ENCODE measurements at places on chromosomes 1 and 21.

- DNase-seq = no peak
Measured at GRCh38 chr1:183144752-183145151, 41.3 kb upstream of the LAMC2 start.

DNA sequence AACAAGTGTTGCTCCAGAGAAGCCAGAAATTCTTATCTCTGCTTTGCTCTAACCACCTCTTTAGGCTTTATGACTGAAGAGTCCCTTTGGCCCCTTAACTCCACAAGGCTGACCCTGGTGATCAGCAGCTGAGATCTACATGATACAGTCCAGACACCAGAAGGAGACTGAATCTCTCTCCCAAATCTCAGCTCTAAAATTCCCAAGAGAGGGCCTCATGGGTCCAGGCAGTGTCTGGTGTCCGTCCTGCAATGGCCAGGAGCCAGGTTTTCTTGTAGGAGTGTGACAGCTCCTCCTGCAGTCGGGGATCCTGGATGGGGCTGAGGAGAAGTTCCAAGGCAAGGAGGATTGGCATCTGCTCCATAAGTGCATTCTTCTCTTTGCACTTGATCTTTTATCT, 35.3 kb downstream of the L1TD1 start:
- DNase-seq = no peak

GRCh38 chr1:21585037-21585436, 75.8 kb downstream of the ALPL start:
- peak; percentile 70 for DNase-seq

DNA sequence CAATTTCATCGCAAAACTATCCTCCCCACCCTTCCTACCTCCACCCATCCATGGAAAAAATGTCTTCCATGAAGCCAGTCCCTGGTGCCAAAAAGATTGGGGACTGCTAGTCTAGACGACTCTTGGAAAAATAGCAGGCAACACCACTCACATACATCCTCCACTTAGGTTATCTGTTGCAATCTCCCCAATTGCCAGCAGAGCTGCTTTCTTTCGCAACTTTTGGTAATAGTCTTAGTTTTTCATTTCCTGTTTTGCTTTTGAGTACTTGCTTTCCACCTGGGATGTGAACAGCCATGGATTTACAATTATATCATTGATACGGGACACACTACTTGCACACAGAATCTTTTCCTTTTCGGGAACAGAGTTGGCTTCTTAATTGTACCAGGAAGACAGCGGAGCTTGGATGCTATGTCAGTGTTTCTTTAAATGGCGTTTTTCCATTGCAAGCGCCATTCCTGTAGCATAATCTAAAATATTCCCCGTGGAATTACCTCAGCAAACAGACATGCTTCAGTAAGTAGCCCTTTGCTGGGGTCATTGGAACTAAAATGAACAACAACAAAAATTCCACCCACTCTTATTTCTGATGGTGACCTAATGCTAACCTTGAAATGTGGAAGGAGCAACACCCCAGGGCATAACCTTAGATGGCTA, 183.3 kb upstream of the ADGRL2 start:
- no peak for DNase-seq

GRCh38 chr1:218865591-218865990, 308.1 kb upstream of the LYPLAL1 start:
- DNase-seq = peak; percentile 38

- no peak for DNase-seq
Measured at GRCh38 chr1:60255565-60255964, 182.0 kb upstream of the C1orf87 start.

GRCh38 chr1:228118040-228118439, 8.9 kb upstream of the MRPL55 start:
- no peak for DNase-seq

DNA sequence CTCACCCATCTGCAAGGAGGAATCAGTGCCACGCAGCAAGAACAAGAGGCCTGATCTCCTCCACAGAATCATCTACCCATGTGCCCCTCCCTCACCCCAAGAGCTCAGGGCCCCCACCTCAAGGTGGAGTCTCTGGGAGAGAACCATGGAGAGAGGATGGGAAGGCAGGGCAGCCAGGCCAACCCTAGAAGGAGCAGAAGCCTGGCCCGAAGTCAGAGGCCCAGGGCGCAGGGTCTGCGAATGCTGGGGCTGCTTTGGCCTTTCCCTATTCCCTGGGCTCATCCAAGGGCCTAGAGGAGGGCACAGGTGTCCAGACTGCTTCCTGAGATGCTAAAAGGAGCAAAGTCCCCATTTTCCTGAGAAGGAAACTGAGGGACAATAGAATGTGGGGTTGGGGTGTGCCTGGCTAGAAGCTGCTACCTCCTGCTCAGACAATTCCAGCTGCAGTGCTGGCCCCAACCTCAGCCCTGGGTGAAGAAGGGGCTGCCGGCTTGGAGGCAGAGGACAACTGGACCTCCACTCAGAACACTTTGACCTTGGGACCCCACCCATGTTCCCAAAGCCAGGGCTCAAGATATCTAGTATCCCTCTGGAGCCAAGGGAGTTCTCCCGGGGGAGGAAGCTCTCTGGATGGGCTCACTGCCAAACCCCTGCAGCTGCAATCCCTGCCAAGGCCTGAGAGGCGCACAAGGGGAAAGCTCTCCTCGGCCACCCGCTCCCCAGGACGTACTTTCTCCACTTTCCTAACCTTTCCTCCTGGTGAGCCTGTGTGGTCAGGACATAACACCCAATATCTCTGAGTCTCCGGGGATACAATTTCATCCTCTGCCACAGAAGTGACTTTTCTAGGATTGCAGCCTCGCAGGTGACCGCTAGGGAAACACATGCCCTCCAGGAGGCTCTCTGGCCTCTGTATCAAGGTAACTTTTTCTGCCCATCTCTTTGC, 16.6 kb upstream of the LEMD1 start:
- peak; percentile 26 for DNase-seq

DNA sequence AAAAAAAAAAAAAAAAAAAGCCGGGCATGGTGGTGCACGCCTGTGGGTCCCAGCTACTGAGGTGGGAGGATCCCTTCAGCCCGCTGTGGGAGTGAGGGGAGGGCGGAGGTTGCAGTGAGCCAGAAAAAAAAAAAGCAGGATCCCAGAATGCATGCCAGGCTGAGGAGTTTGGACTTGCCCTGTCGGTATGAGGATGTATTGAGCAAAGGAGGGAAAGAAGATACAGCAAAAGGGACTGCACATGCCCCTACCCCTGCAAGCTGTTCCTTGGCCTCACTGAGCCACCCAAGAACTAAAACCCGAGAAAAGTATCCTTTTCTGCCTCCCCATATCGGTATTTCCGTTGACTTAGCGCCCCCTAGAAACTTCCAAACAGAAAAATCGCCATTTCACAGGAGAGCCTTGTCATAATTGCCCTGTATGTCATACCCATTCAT, 1.3 kb upstream of the GPATCH4 start:
- no peak for DNase-seq

- DNase-seq = no peak
Measured at GRCh38 chr1:100785470-100786052, 66.0 kb downstream of the VCAM1 start.

DNA sequence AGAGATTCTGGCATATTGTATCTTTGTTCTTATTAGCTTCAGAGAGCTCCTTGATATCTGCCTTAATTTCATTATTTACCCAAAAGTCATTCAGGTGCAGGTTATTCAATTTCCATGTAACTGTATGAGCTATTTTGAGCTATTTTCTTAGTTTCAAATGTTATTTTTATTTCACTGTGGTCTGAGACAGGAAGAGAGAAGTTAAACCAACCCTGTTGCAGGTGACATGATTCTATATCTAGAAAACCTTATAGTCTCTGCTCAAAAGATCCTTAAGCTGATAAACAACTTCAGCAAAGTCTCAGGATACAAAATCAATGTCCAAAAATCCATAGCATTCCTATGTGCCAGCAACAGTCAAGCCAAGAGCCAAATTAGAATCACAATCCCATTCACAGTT, 1644.0 kb upstream of the B3GALT2 start:
- no peak for DNase-seq

GRCh38 chr1:112954017-112954650, 1.9 kb downstream of the SLC16A1 start:
- DNase-seq = peak; percentile 7

Data from dermis microvascular lymphatic vessel endothelial cell (primary cell).